ENCODE measurements at places on chromosomes 2 and 18.

- DNase-seq, result peak; percentile 19
Observed at GRCh38 chr18:76370201-76370600, 124.8 kb downstream of the ZNF516 start.

GRCh38 chr18:31044926-31045325 lies 2.4 kb upstream of the DSC3 start:
- DNase-seq, result no peak

- DNase-seq, result no peak
Observed at GRCh38 chr2:206160125-206160806, 571 bp downstream of the EEF1B2 start.

DNA sequence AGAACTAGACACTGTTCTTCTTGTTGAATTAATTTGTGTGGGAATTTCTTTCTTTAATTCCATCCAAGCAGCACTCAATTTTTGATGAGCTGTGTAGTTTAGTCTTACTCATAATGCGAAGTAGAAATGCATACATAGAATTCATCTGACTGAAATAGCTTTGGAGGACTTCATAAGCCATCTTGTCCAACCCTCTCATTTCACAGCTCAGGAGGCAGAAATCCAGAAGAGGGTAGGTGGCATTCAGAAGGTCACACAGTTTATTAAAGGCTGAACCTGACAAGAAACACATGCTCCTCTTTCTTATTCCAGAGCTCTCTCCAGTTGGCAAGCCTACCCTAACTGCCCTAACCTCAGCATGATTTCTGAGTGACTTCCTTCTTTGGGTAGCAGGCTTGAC lies 169.2 kb upstream of the NOSTRIN start:
- no peak for DNase-seq

GRCh38 chr2:9238591-9239326 lies 32.1 kb downstream of the ASAP2 start:
- DNase-seq, result no peak

- no peak for DNase-seq
Observed at GRCh38 chr2:150916467-150917396, 344.9 kb downstream of the RBM43 start.

DNA sequence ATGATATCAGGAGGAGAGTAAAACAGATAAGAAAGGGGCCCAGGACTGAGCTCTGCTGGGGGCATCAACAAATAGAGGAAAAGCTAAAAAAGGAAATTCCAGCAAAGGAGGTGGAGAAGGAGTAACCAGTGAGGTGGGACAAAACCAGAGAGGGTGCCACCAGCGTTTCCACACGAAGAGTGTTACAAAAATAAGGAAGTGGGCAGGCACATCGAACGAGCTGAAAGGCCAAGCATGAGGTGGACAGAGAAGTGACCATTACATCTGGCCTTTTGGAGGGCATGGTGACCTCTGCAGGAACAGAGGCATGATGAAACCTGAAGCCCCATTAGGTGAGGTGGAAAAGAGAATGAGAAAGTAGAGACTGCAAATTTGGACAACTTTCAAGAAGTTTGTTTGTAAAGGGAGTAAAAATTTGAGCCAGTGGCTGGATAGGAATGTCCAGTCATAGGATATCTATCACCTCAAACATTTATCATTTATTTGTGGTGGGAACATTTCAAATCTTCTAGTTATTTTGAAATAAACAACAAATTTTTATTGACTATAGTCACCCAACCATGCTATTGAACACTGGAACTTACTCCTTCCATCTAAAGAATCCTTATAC lies 18.4 kb upstream of the VIT start:
- no peak for DNase-seq

DNA sequence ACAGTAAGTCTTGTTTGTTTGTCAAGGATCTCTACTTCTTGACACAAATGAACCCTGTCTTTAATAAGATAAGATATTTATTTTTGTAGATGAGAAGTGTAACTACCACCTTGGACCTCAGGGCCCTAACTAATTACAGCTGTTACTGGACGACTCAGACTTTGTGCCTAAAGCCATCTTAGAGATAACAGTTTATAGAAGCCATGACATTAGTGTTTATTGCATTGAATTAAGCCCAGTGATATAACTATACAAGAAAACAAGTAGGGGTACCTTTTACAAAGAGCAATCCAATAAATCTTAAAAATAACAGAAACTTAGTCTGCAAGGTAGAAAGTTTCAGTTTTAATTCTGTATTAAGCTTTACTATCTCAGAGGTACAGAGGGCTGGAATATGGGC lies 119.0 kb downstream of the HIBCH start:
- no peak for DNase-seq

GRCh38 chr2:231605607-231606091 lies 13.0 kb downstream of the TEX44 start:
- DNase-seq, result no peak

GRCh38 chr18:46672062-46672970 lies 15.3 kb upstream of the LOXHD1 start:
- no peak for DNase-seq

GRCh38 chr18:64444819-64445218 lies 295.9 kb upstream of the LINC00305 start:
- no peak for DNase-seq

GRCh38 chr2:221581986-221582385 lies 9.9 kb upstream of the EPHA4 start:
- DNase-seq, result no peak

All from Peyer's patch (tissue), 4 donors.